Stimulated activated CD8-positive, alpha-beta memory T cell treated with anti-CD3 and anti-CD28 coated beads, Interleukin-15, amount 100 ng/mL, for 24 hours (primary cell): ENCODE measurements at places on chromosomes 6 and 20.

GRCh38 chr20:4060856-4061695, 45.7 kb upstream of the RNF24 start:
- no peak for DNase-seq

DNA sequence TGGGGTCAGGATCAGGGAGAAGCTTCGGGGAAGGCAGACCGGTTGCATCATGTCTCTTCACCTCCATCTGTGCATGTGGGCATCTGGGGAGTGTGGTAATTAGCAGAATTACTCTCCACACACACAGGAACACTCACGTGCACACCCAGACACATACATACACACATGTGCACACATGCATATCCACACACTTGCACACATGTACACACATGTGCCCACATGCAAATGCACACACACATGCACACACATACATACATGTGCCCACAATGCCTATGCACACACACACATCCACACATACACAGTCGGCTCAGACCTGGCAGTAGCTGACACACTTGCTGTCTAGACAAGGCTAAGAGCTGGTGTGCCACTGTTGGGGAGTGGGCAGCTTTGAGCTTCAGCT, 212.3 kb upstream of the PMEPA1 start:
- DNase-seq = no peak

GRCh38 chr6:100427452-100427851, 37.3 kb downstream of the SIM1 start:
- no peak for DNase-seq

DNA sequence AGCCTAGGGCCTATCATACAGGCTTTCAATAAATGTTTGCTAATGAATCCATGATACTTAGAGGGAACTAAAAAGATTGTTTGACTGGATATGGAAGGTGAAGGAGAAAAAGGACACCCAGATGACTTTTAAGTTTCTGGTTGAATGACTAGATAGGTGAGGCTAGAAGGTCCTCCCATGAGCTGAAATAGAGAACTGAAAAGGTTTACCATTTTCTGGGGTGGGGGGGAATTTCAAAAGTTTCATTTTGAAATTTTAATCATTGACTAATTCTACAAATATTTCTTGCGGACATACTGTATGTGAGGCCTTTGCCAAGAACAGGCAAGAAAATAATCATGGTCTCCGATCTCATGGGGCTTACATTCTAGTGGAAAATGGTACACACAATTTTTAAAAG, 17.9 kb upstream of the ZBTB2 start:
- no peak for DNase-seq

DNA sequence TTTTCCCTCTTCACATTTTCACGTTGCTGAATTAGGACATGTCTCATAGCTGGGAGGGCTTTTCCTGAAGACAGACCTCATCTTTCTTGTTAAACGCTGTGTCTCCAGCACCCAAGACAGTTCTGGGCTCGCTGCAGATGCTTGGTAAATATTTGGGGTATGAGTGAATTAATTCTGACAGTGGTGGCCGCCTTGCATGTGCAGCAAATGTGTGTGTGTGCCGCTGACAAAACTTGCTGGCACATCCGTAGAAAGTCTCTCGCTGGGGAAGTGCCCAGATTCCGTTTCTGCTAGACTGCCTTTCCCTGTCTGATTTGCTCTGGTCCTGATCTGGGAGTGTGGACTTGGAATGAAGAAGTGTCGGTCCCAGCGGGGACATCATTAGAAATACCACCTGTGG, 48.2 kb upstream of the ZNFX1 start:
- no peak for DNase-seq
